NCI-H187 treated with DMSO at 0.1 percent for 48 hours (cell line): ENCODE measurements at places on chromosomes 2 and 18.

DNA sequence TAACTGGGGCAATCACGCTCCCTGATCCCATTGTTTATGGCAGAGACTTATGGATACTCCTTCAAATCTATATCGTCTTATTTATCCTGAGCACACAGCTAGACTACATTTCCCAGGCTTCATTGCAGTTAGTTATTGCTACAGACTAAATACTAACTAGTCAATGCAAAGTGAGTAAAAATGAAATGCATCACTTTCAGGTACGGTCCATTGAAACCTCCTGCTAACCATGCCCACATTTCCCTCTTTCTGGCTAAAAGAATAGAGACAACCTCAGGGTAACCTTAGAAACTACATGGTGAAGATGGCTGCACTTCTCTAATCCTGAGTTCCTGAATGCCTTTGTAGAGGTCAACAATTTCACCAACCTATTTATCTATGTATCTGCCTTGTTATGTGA, 437.4 kb downstream of the EPHA4 start:
- no peak for DNase-seq

DNA sequence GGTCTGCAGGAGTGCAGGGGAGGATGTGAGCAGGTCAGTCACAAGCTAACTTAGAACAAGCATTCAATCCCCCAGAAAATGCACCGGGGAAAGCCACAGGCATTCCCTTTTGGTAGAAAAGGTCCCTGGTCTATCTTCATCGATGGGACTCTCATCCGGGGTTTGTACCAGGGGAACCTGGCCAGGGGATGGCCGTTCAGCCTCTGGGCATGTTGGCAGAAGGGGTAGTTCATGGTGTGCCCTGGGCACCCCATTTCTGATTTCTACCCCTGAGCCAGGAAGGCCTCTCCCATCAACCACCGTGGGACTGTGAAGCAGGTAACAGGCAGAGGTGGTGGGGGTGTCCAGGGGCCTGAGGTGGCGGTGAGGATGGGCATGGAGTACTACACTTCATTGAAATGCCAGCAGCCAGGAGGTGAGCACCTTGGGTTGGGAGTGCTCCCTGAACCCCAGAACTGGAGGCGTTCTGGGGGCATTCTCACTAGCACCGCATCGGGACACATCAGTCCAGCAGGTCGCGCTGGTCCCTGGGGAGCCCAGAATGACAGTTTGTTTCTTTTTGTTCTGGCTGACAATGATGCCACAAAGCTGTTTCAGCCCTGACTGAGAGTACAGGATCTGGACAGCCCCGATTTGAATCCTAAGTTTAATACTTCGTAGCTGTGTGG, 172.3 kb downstream of the SMAD7 start:
- DNase-seq = no peak

GRCh38 chr2:135798762-135799161, 38.2 kb downstream of the LCT start:
- DNase-seq = no peak

- DNase-seq = no peak
Measured at GRCh38 chr2:230864605-230865306, at the start of gene ITM2C. Gene ITM2C, plus strand, starts transcription at chr2:230864942. Its CDS starts 84 bp downstream, at chr2:230865026.

- no peak for DNase-seq
Measured at GRCh38 chr18:78123144-78123909, 856.3 kb upstream of the SALL3 start.

DNA sequence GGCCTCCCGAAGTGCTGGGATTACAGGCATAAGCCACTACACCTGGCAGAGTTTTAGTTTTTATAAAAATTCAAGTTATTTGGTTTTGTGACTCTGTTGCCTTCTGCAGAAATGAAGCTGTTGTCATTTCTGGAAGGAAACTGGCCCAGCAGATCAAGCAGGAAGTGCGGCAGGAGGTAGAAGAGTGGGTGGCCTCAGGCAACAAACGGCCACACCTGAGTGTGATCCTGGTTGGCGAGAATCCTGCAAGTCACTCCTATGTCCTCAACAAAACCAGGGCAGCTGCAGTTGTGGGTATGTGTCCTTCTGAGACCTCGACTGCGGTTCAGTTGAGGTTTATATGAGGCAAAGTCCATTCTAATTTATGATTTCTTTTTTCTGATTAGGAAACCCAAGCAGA, 7.2 kb downstream of the MTHFD2 start:
- no peak for DNase-seq

- DNase-seq = no peak
Measured at GRCh38 chr18:37661478-37661877, 95.9 kb upstream of the CELF4 start.

DNA sequence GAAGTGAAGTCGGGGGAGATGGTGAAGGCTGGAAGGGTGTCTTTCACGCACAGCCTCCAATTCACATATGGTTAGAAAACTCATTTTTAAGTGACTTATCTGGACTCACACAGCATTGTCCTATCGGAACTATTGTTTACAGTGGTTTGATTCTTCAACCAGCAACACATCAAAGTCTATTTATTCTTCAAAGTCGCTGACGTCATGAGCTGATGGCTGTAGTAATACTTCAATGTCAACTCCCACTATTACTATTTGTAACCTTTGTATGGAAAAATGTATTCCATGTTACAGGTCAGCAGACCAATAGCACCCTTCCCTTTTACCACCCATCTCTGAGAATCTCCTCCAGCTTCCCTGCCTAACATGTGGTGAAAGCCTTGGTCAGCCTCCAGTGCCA, 47.8 kb upstream of the TMEM163 start:
- DNase-seq = no peak

DNA sequence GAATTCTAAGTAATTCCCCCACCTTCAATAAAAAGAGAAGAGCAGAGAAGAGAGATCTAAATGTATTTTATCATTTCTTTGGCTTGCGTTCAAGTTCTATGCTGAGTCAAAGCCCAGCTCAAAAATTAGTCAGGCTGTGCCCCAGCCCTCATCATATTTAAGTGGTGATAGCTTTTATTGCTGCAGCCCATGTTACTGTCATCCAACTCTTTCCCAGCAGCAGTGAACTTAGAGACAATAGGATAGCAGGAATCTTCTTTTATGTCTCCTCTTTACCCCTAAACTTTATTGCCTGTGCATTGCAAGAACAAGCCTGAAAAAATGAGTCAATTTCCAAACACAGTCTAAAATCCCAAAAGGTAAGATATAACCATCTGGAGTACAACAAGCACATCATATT, 1599.3 kb upstream of the PIK3C3 start:
- DNase-seq = no peak

- DNase-seq = peak; percentile 13
Measured at GRCh38 chr2:218876562-218877219, 4.0 kb upstream of the WNT10A start.

DNA sequence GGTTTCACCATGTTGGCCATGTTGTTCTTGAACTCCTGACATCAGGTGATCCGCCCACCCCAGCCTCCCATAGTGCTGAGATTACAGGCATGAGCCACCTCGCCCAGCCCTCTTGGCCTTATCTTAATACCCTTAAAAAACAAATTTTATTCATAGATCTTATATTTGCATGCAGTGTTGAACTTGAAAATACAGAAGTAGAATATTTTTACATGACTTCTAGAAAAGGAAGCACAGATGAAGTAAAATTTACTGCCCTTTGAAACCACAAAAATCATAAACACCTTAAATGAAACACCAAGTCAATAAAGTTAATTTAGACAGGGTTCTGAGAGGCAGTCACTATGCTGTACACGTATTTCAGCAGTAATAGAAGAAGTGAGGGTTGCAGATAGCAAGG, 145.7 kb downstream of the CERS6 start:
- DNase-seq = no peak

DNA sequence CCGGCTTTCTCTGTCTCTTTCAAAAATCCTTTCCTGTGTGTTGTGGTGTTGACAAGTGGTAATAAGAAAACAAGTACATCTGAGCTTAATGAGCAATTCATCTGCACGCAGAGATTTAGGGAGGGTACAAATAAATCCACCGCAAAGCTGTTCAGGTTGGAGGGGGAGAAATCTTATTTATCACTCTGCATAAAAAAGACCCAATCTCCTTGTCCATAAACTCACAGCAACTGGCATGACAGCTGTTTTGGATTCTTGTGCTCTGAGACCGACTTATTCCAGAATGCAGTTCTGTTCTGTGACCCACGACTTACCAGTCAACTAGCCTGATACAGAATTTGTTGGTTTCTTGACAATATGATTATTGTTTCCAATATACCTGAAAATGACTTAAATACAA, 380.1 kb downstream of the SOX11 start:
- DNase-seq = no peak

GRCh38 chr2:35870713-35871112, 484.9 kb upstream of the CRIM1 start:
- no peak for DNase-seq

- no peak for DNase-seq
Measured at GRCh38 chr2:196275646-196276352, 104.4 kb upstream of the STK17B start.

- no peak for DNase-seq
Measured at GRCh38 chr2:84435345-84436025, 23.6 kb downstream of the SUCLG1 start.

DNA sequence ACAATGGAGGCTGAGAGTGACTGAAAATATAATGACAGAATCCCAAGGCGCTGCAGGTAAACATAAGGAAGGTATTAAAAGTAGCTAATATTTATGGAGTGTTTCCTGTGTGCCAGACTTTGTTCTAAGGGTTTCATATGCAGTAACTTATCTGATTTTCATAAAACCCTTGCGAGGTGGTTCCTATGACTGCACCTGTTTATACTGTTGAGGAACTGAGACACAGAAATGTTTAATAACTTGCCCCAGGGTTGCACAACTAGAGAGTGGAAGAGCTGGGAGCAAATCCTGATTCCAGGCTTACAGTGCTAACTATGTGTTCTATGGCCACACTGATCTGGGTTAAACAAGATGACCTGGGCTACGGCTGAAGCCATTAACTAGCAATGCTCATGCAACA, 2.4 kb downstream of the SP110 start:
- no peak for DNase-seq

- DNase-seq = no peak
Measured at GRCh38 chr2:118049140-118049815, 35.4 kb upstream of the CCDC93 start.

- no peak for DNase-seq
Measured at GRCh38 chr2:27798948-27799645, 27.6 kb downstream of the MRPL33 start.

DNA sequence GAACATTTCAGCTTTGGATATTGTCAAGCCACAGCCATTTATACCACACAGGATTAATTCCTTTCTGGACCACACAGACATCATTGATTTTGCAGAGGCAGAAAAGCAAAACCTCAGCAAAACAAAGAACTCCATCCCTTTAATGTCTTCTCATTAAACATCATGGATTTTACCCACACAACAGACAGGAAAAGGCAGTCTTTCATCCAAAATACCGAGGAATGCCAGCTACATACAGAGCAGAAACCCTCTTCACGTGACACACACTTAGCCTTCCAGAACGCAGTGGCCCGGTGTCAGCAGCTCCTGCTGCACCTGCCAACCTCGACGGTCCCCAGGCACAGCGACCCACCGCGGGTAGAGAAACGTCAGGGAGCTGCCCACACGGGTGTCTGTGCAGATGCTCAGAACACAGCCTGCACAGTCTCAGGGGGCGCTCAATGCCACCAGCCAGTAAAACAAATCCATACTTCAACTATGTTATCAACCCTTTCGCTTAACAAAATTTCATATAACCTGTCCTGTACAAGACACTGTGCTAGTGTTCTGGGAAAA, 304.5 kb downstream of the EIPR1 start:
- no peak for DNase-seq

- no peak for DNase-seq
Measured at GRCh38 chr2:221120643-221121042, 451.5 kb downstream of the EPHA4 start.
